ENCODE measurements at places on chromosomes 12 and 14.
A peak's percentile ranks its signal among the peaks of the same experiment; 100 is the strongest.

GRCh38 chr14:96503306-96503679 is 1.1 kb downstream of the PAPOLA start:
- DNase-seq, result no peak

GRCh38 chr12:126114441-126114840 is 1049.2 kb downstream of the AACS start:
- no peak for DNase-seq

- DNase-seq, result no peak
Measured at GRCh38 chr14:80615831-80616230, 325.7 kb downstream of the CEP128 start.

GRCh38 chr12:132850291-132850690 is 21.6 kb upstream of the GOLGA3 start:
- no peak for DNase-seq

DNA sequence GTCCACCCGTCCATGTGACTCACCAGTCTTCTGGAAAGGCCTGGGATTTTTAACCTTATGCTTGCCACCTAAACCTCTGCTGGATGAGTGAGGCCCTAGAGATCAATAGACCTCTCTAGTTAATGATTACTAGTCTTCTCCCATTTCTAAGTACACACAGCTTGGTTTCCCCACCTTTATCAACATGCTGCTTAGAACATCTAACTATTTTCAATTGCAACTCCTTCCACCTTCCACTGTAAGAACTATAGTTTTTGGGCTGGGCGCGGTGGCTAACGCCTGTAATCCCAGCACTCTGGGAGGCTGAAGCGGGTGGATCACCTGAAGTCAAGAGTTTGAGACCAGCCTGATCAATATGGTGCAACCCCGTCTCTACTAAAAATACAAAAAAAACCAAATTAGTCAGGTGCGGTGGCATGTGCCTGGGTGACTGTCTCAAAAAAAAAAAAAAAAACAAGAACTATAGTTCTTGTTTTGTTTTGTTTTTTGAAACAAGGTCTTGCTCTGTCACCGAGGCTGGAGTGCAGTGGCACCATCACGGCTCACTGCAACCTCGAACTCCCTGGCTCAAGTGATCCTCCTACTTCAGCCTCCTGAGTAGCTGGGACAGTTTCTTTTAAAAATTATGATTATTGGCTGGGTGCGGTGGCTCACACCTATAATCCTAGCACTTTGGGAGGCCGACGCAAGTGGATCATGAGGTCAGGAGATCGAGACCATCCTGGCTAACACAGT is 18.7 kb upstream of the MDM2 start:
- no peak for DNase-seq

DNA sequence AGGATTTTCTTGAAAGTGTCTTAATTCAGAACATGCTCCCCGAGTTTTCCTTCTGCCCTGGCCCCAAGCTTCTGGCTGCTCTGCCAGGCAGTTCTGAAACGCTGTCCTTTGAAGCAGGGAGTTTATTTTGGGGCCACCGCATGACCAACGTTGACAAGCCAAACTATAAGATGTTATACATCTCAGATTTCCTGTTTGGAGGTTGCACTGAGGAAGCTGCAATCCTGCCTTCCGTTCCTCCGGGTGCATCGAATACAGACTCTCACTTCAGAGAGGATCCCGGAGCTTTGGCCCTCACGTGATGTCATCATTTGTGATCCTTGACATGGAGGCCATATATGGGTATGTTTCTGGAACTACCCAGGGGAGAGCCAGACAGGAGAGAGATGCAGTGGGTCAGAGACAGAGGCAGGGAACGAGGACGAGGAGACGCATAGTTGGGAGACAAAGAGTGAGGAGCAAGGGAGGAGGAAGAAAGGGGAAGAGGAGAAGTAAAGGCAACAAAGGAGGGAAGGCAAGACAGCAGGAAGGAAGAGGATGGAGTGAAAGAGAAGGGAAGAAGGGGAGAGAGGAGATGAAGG is at the start of gene ASB2:
ASB2 (minus strand) TSS at position 94 of the 581 bp plus-strand sequence. CDS start 12,031 bp downstream, outside the sequence.
- DNase-seq, result no peak

GRCh38 chr14:98984719-98985041 is 287.3 kb downstream of the BCL11B start:
- DNase-seq, result no peak

GRCh38 chr14:45757655-45758054 is 504.7 kb upstream of the MIS18BP1 start:
- no peak for DNase-seq

- no peak for DNase-seq
Measured at GRCh38 chr14:74846968-74847665, 28.8 kb downstream of the PROX2 start.

DNA sequence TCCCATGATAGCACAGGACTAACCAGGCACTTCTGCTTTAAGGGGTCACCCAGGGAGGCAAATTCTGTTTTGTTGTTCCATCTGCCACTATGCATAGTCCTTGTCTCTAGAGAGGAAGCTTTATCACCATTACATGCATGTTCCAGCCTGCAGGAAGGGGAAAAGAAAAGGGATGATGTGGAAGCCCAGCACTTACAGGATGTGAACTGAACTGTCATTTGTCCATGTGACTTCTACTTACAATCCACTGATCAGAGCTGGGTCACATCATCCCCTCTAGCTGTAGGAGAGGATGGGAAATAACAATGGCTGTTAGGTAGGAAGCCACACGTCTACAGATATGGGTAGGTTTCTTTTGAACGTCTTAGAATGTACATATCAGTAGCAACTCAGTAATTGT is 203.1 kb downstream of the PTPRO start:
- DNase-seq, result no peak

DNA sequence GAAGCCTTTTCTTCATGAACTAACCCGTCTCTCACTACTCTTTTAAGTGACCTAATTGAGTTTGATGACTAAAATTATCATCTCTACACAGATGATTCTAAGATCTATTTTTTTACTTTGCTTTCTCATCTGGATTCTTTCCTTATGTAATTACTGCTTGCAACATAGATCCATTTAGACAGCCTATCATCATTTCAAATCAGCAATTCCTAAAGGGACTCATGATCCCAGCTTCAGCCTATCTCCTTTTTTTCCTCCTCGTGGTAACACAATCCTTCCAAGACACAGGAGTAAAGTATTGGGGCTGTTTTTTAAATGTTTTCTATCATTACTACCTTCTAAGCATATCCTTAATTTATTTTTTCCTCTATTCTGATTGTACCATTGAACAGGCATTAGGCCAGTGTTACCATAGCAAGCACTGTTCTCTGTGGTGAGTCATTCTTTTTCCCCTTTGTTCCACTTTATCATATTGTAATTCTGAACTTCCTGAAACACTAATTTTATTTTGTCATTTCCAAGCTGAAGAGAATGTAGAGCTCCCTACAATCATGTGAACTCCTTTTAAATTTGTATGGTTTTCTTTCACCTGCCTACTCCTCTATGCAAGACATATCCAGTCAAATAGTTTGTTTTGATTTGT is 190.4 kb upstream of the FAR2 start:
- DNase-seq, result no peak

- peak; percentile 22 for DNase-seq
Measured at GRCh38 chr14:66507181-66507721, 696 bp upstream of the GPHN start.

DNA sequence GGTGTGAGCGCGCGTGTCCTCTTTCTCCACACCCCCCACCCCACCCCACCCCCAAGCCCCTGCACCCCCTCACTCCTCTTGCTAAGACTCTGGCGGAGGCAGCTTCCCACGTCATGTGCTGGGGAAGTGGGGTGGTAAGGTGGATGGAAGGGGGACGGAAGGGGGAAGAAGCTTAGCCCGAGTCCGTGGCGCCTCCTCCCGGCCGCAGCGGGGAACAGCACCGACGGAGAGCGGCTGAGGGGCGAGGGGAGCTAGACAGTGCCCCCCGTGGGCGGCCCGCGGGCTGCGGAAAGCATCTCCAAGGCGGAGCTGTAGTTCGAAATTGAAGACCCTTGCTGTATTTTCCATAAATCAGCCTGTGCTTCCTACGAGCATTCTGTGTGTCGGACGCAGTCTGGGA is 588 bp upstream of the GRIN2B start:
- DNase-seq, result peak; percentile 7

- no peak for DNase-seq
Measured at GRCh38 chr12:92425165-92425564, 277.6 kb upstream of the PLEKHG7 start.

DNA sequence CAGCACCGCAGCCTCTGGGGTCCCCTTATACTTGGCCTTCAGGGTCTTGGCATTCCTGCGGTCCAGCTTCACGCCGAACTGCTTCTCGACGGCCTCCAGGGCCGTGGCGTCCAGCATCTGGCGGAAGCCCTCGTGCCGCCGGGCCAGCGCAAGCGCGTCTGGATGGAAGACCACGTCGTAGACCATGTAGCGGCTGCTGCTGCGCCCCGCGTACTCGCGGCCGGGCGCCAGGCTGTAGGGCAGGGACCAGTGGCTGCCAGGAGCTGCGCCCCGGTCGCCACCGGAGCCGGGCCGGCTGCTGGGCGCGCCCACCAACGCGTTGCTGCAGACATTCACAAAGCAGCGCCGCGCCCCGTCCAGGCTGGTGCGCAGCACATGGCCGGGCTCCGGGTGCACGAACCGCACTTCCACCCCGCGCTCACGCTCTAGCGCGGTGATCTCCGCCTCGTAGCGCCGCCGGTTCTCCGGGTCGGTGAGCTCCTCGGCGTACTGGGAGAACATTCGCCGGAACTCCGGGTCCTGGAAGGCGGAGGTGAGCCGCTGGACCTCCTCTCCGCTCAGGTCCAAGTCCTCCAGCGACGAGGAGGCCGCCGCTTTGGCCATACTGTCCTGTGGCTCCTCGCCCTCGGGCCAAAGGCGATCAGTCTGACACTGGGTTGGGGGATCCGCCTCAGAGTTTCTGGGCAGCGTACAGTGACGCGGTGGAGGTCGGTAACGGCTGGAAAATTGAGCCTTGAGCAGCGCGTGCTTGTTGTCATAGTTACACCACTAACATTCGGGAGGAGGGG is at the start of gene DNAAF2:
DNAAF2 (minus strand) TSS at position 698 of the 788 bp plus-strand sequence; CDS start at position 603, 95 bp downstream.
- DNase-seq, result peak; percentile 60

- DNase-seq, result no peak
Measured at GRCh38 chr14:69711065-69711464, 55.9 kb upstream of the SRSF5 start.

GRCh38 chr12:49108958-49109404 is 1.7 kb downstream of the LMBR1L start:
- DNase-seq, result no peak

DNA sequence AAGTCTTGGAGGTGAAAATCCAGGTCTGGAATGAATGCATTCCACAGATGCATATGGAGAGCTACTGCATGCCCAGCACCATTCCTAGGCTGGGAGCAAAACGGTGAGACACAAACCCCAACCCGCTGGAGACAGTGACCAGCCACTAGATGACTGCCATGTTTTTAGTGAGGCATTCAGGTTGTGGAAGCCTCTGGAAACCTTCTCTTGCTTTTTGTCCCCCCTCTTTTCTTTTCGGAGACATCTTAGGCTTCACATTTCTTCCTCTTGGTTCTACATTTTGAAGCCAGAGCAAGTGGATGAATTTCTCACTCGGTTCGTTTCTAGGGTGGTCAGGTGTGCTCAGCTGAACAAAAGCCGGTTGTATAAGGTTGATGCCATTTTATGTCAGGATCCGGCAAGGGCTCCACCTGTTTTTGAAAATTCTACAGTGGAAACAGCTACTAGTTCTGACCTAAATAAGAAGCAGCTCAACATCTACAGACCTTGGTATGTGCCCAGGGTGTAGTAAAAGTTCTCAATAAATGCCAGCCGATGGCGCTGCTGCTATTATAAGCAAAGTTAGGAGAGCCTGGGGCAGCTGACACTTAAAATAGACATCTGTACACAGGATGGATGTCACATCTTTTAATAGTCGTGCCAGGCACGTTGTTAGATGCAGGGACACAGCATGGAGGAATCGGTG is 1.8 kb upstream of the ZNF839 start:
- no peak for DNase-seq

GRCh38 chr14:69354383-69355153 is 43.5 kb downstream of the ERH start:
- DNase-seq, result no peak

- DNase-seq, result no peak
Measured at GRCh38 chr14:70567791-70568190, 32.7 kb downstream of the MED6 start.

DNA sequence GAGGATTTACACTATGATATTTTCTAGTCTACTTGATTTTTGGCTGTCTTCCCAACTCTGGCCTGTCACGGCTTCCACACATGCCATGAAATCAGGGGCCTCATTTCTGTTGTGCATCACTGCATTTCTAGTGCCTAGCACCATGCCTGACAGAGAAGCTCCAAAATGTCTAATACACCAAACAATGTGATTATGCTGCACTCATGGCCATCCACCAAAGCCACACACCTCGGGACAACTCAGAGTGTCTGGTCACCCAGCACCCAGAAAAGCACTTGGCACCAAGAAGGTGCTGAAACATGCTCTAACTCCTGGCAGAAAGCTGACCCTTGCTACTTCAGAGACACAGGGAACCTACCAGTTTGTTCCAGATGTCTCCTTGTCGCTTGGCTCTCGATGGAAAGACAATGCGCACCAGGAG is 11.3 kb downstream of the GCN1 start:
- peak; percentile 85 for DNase-seq

DNA sequence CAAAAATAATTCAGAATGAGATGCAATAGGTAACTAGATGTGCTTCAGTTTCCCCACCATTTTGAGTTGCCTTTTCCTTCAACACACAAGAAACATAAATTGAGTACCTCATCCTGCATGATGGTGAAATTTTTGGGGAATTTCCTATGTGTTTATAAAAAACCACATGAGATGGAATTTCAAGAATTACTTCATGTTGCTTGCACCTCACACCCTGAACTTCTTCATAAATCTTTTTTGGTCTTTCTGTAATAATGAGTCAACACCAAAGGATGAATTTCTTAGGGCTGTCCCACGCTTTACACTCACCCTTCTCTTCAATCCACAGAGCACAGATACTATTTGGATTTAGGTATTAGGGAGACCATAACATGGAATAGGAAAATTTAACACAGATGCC is 22.6 kb upstream of the LUM start:
- DNase-seq, result peak; percentile 5

DNA sequence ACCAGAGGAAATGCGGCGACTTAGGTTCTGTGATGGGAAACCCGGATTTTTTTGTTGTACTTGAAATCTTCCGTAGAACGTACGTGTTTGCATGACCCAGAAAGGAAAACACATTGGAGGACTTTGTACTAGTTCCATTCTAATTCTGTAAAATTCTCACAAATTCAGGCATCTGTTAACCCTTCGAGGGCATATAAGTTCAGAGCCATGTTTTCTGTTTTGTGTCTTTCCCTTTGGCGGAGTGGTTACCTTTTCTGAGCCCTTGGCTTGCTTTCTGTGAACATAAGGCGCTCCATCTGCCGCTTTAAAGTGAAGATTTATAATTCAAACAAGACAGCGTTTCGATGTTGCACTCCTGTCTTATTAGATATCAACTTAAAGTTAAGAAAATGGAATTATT is 34.2 kb downstream of the BICD1 start:
- DNase-seq, result no peak

Measured in RCC 7860 (cell line).